ENCODE measurements at places on chromosomes 4 and X. TPM values are rescaled to one million over a fixed set of nuclear protein-coding genes. Genes with fewer than 3 reads are reported as not detected.

The SLC25A53 gene
- total RNA-seq: 11.2 TPM

The GYG2 gene
- 1.4 TPM for total RNA-seq

- no peak for DNase-seq
These were observed 103.1 kb upstream of the FAM47B start for GRCh38 chrX:34839451-34839850.

DNA sequence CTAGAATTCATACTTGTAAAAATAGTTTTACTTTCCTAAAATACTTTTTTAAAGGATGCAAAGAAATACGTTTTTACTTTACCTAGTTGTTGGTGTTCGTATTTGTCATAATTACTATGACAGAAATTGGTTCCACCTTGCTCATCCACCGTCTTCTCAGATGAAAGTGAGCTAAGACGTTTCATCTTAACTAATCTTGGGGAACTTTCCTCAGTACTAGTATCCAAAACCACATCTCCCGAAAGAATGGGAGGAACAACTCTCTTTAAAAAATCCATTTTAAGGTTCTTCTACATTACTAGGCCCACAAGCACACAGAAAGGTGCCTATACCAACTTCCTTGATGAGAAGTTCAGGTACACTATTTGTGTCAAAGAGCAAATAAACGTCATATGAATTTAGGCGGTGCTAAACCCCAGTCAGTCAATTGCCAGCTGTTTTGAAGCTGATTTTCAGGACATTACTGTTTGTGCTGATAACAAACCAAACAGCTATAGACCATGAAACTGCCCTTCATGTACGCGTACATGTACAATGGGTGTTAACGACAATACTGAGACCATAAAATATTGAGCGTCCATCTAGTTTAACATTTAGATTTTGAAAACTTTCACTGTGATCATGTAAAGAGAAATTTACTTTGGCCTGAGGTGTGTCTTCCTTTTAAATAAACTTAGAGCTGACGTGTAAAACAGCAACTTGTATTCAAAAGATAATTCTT, 99.1 kb downstream of the FRYL start:
- DNase-seq: no peak

DNA sequence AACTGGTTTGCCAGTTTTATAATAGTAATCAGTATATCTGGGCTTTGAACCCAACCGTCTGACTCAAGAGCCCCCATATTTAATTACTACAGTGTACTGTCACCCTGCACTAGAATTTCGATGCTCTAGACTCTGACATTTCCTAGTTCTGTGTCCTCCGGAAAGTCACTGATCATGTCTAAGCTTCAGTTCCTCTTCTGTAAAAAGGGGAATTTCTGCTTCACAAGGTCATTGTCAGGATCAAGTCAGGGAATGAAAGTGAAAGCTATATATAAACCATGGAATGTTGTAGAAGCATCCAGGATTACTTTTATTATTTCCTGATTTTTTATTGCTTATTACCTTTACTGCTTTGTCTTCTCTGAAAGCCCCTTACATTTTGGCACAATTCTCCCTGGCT, 4.0 kb upstream of the KCNIP4 start:
- no peak for DNase-seq

- DNase-seq: no peak
These were observed 579.6 kb upstream of the IGFBP7 start for GRCh38 chr4:57689693-57690205.

Measured in left ventricle myocardium superior (tissue), 1 donor.